Activated naive CD8-positive, alpha-beta T cell treated with anti-CD3 and anti-CD28 coated beads, Interleukin-2, amount 50 U/mL, for 16 hours (primary cell): ENCODE measurements at places on chromosomes 16 and 17.

DNA sequence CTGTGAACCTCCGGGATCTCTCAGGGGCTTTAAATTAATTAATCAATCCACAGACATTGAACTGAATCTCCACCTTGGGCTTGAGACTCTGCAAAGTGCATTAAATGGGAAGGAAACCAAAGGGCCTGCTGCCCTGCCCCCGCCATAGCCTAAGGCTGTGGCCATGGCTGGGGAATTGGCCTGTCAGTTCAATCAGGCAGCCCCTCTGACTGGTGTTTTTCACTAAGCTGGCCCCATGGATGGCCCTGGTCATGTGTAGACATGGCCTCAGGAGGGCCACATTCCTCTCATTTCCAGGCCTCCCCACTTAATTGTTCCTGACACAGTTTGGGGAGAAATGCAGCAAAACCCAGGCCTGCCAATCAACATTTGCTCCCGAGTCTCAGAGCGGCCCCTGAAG is 499.8 kb downstream of the WWOX start:
- no peak for DNase-seq

- no peak for DNase-seq
Observed at GRCh38 chr17:58280480-58281217, at the start of gene MPO. MPO (minus strand) TSS chr17:58280935; CDS start chr17:58280758, 177 bp downstream.

GRCh38 chr17:43808076-43808475 is 24.9 kb downstream of the MPP3 start:
- no peak for DNase-seq

DNA sequence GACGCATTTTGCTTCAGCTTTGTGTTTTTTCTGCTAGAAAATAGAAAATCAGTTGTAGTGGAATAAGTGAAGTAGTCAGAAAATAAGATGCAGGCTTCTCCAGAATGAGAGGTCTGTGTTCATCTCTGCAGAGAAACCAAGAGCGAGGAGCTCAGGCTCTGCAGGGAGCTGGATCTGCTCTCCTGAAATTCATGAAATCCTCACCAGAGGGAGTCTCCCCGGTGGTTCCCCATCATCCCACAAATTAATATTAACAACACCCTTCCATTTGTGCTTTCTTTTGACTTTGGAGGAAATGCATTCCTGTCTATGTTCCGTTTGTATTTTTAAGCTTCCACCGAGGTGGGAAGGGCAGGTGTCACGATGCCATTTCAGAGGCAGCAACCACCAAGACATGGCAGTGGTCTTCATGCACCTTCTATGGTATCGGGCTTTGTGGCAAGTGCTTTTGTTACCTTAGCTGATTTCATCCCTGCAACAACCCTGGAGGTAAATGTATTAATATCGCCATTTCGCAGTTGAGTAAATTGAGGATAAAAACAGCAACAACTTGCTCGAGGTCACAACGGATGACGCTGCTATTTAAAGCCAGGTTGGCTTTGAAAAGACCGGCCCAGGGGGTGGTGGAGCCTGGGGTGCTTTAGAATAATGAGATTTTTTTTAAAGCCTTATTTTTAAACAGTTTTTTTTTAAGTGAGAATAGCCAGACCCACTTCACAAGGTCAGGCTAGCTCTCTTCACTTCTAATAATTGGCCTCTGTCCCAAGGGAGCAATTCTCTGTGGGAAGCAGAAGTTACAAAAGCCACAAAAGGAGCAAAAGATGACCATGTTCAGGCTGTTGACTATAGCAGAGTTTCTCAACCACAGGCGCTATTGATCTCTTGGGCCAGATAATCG is 367.6 kb upstream of the ERCC4 start:
- no peak for DNase-seq

- no peak for DNase-seq
Observed at GRCh38 chr17:45005700-45006099, 37.6 kb upstream of the C1QL1 start.

GRCh38 chr17:37744961-37745800 is at the start of gene HNF1B:
HNF1B (minus strand) TSS chr17:37745059; CDS start chr17:37744884, 175 bp downstream.
- no peak for DNase-seq

- no peak for DNase-seq
Observed at GRCh38 chr16:89473136-89473712, 17.1 kb downstream of the ANKRD11 start.

GRCh38 chr16:86529160-86529559 is 18.8 kb downstream of the FOXF1 start:
- no peak for DNase-seq

GRCh38 chr16:78677181-78677731 is 577.8 kb downstream of the WWOX start:
- no peak for DNase-seq

GRCh38 chr16:68658341-68658973 is 13.3 kb downstream of the CDH3 start:
- DNase-seq, result no peak

DNA sequence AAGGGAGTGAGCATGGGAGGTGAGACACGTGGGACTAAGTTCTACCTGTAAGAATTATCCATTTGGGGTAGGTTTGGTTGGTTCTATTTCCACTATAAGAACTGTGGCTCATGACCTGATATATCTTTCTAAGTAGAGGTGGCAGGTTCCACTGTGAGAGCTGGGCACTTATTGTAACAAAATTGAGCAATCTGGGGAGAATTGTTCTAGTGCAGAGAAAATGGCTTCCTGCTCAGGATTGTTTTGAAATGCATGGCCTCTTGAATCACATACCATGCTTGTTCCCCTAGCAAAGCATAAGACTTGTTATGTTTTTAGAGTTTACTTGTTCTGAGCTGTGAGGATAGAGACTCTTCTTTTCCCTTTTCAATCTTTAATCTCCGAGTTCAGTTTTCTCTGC is 125.9 kb downstream of the MAP2K6 start:
- no peak for DNase-seq

GRCh38 chr16:466651-467050 is 41.2 kb downstream of the RAB11FIP3 start:
- DNase-seq, result no peak

DNA sequence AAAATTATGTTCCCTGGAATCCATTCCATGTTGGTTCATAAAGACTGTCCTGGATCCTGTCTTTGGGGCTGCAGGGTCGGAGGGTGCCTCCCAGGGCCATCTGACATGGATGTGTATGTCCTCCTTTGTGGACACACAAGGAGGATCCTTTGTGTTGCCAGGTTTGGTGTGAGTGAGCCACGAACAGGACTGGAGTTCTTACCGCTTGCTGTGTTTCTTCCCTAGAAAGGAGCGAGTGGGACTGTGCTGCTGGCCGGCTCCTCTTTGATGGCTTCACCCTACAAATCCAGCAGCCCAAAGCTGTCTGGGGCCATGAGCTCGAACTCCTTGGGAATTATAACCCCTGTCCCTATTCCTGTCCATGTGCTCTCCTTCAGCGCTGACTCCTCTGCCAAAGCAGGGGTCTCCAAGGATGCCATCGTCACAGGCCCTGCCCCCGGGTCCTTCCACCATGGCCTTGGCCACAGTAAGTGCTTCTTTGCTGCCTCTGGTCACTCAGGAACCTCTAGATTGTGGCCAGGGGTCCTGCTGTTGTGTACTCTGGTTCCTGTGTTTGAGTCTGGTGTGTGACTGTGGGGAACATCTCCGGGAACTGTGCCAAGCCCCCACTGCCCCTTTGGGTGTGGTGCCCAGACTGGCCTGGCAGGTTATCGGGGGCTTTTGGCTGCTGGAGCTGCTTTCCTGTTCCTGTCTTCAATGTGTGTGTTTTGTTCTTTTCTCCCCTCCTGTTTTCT is 29.5 kb downstream of the UBN1 start:
- no peak for DNase-seq

GRCh38 chr16:47316442-47317015 is 144.3 kb downstream of the ITFG1 start:
- DNase-seq, result no peak

GRCh38 chr16:84774810-84775209 is 45.0 kb upstream of the CRISPLD2 start:
- DNase-seq, result no peak

- DNase-seq, result no peak
Observed at GRCh38 chr17:77634710-77635109, 323.8 kb upstream of the TNRC6C start.

- DNase-seq, result no peak
Observed at GRCh38 chr17:79627766-79628690, 17.2 kb upstream of the RBFOX3 start.

- DNase-seq, result no peak
Observed at GRCh38 chr17:75970626-75971025, 8.3 kb downstream of the ACOX1 start.

GRCh38 chr17:42358434-42358833 is 29.8 kb downstream of the STAT3 start:
- no peak for DNase-seq

DNA sequence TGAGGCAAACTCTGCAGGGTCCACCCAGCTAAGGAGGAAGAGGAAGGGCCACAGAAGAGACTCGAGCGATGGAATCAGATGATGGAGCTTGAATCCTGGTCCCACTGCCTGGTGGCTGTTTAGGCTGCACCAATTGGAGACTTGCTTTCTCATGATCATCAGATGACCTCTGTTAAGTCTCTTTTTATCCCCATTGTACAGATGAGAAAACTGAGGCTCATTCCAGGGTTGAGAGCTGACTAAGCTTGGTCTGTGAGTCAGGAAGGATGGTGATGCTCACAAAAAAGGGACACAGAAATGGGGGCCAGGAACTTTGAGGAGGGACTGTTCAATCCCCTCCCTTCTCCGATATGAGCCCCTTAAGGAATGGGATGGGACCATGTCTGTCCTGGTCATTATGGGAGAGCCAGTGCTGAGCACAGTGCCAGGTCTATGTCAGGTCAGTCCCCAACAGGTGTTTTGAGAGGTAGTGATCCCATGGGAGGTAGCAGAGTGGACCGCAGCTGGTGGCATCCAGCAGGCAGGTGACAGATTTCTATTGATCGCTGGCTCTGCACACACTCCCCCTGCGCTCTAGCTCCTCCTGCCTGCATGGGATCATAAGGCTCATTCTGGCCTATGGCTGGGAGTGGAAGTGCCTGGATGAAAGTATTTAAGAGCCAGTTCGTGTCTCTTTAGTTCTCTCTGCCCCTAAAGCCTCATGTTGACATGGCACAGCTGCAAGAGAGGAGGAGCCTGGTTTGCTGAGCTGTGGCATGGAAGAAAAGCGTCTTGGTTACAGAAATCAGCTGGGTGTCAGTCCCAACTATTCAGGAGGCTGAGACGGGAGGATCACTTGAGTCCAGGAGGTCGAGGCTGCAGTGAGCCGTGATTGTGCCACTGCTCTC is 27.2 kb downstream of the SNX20 start:
- DNase-seq, result no peak

DNA sequence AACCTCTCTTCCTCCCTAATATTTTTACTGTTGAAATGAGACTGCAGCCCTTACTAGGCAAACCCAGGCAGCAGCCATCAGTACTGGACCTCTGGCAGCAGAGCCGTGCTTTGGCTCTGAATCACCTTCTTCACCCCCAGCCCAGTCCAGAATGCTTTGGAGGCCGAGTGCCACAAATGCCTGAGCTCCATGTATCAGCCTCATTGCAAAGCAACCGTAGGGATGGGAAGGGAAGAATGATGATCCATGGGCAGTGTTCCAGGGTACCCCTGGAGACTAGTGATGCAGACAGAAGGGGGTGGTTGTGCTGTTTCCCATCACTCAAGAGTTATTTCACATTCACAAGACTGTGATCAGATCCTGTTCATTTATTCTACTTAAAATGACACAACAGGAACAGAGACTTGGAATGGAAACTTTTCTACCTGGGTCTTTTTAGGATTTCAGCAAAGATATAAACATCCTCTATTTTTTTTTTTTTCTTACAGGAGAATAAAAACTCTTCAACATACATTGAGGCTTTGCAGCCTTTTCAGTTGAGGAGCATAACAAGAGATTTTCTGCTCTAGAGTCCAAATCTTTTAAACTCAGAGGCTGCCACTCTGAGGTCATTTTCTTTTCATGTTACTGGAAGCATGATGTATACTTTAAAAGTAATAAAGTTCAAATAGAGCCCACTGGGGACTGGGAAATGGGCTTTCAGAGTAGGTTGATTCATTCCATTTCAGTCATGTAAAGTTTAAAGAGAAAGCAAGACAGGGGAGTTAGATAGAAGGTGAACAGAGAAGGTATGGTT is 138.3 kb downstream of the KCNJ2 start:
- DNase-seq, result no peak

DNA sequence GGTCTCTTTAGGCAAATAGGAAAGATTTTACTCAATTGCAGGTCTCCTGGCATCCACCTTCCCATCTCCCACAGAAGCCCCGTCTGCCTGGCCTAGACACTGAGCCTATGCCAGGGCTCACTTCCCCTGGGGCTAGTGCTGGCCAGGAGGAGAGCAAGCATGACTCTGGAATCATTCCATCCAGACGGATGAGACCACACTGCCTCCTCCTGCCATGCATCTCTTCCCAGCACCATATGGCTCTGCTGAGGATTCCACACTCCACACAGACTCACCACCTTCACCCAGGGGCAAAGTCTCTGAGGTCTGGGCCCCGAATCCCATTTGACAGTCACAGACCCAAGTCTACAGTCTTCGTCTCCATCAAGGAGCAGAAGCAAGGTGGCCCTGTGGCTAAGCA is 346.5 kb downstream of the C16orf95 start:
- no peak for DNase-seq

DNA sequence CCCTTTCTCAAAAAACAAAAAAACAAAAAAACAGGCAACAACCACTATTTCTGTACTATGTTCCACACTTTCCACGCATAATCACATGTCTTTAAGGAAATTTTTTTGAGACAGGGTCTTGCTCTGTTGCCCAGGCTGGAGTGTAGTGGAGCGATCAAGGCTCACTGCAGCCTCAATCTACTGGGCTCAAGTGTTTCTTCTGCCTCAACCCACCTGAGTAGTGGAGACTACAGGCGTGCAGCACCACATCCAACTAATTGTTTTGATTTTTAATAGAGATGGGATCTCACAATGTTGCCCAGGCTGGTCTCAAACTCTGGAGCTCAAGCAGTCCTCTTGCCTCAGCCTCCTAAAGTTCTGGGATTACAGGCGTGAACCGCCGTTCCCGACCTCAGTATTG is 52.6 kb upstream of the BPTF start:
- no peak for DNase-seq

DNA sequence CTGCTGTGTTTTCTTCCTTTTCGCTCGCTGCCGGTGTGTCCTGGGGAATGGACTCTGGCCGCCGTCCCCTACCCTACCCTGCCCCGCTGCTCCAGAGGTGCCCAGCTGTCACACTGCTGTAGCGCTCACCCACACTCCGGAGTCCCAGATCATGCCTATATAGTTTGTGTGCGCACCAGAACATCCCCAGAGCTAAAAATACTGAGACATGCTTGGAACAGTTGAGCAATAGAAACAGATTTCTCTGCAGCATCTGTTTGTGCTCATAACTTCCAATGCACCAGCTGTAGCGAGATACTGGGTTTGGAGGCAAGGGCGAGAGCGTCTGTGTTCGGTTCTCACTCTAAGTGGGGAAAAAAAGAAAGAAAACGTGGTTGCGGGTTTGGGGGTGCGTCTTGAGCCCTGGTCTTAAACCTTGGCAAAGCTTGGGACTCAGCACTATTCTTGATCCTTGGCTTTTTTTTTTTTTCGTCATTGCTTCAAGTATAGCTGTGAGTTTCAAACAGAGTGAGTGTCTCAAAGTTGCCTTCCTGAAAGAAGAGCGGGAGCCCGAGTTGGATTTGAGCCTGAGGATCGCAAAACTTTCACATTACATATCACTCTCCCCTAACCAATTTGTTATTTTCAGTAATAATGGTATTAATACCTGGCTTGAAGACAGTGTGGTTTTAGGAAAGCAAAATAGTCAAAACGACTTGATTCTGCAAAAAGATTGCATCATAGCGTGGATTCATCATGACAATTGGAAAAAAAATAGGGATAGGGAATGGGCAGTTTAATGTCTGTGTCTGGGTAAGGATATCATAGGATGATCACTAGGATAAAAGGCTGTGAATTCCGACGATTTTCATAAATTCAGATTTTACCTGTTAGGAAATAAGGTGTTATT is 621 bp downstream of the KCNJ2 start:
- no peak for DNase-seq
